Mucosa of gallbladder (tissue), 1 donor: ENCODE measurements at places on chromosomes 4 and X.

DNA sequence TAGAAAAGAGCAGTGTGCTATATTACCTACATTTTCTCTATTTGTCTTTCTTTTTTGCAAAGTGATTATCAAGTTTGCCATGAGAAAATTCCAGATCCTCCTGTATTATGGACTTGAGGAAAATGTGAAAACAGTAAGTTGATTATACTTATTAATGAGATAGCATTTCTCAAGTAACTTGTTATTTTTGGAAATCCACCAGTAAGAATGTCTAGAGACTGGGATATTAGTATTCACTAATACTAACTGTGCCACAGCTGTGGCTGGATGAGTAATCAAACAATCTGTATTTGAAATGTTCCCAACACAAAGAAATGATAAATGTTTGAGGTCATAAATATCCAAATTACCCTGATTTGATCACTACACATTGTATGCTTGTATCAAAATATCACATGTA, 147.0 kb upstream of the CTSO start:
- no peak for DNase-seq

DNA sequence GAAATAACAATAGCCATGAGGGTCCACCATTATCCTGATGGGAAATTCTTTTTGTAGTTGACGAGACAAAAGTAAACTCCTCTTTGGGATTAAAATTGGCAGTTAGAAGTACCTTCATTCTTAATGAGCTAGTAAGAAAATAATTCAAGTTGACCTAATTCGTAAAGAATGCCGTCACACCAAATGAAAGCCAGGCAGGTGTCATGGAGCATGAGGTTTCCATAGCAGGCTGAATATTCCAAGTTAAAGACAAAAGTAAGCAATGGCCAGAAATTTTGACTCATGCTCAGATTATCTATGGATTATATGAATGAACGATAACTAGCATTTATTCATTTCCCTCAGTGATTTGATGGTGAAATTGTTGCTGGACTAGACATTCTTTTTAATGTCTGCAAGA, 192.2 kb upstream of the FAT1 start:
- DNase-seq, result no peak

- DNase-seq, result no peak
These were observed 4.5 kb upstream of the GPRIN3 start for GRCh38 chr4:89312066-89312465.

DNA sequence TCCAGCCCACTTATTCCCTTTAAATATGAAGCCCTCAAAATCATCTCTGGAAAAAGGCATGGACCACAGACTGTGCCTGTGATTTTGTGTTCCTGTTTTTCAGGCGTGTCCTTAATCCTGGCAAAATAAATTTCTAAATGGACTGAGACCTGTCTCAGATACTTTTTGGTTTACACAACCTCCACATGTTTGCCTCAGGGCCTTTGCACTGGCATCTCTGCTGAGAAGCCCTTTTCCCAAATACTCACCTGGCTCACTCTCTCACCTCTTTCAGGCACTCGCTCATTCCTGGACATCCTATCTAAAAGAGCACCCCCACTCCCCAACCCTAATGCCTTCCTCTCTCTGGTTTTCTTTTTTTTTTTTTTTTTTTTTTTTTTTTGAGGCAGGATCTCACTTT, 40.5 kb downstream of the CHRNA9 start:
- DNase-seq, result no peak

- no peak for DNase-seq
These were observed 589 bp upstream of the NEUROG2 start for GRCh38 chr4:112516471-112517066.

DNA sequence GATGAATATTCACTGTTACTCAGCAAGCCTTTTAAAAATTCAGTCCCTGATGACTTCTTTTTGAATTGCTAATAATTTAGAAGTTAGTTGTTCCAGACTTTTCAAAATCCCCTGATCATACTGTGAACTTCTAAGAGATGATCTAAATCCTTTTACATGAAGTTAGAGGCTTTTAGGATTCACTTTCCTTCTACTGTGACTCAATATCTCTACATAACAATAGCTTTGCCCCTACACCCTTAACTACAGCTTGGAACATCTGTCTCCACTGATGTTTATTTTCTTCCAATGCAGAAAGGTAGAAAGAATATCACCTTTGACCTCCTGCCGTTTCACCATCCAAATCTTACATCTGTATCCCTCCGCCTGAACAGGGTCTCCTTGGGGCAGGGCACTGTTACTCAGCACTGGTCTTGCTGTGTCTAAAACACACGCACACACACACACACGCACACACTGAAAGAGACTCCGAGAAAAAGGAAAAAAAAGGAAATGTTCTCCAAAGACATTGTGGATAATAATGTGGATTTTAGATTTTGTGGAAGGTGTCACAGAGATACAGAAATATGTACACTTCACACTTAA, 111.6 kb upstream of the GPRIN3 start:
- DNase-seq, result no peak
